ENCODE measurements at places on chromosomes 13 and 19. TPM values are rescaled to one million over a fixed set of nuclear protein-coding genes. Genes with fewer than 3 reads are reported as not detected.

The PBX4 gene
- 1.8 TPM for polyA plus RNA-seq

The MRPL54 gene
- polyA plus RNA-seq = 26.0 TPM

The ANO8 gene
- polyA plus RNA-seq = 7.9 TPM

The FOXA3 gene
- not detected for polyA plus RNA-seq

DNA sequence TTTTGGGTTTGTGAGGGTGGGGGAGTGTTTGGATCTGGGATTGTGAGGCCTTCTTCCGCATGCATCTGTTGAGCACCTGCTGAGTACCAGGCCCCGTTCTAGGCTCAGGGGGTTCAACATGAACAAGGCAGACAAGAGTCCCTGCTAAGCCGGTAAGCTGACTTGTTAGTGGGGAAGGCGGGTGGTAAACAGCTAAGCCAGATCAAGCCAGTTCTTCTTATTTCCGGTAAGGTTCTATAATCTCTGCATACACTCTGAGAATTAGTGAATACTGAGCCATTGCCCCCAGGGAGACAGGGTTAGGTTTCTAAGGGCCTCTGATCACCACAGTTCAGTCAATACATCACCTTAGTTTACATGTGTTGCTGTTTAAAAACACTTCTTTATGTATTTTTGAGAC is 9.9 kb upstream of the EHD2 start:
- no peak for DNase-seq

DNA sequence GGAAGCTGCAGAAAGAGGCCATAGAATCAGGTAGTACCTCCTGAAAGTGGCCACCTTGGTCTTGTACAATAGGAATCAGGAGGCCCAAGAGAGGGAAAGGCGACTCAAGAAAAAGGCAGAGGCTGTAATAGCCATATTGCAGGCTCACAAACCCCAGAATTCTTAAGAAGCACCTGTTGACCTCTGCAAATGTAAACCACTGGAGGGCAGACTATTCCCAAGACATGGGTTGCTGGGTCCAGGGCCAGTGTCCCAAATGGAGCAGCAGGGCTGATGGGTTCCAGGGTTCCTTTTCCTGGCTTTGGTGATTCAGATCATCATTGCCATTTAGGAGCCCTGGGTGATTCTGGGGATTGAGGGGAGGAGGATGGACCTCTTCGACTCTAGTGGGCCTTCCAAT is 167.6 kb downstream of the B3GLCT start:
- DNase-seq = no peak

DNA sequence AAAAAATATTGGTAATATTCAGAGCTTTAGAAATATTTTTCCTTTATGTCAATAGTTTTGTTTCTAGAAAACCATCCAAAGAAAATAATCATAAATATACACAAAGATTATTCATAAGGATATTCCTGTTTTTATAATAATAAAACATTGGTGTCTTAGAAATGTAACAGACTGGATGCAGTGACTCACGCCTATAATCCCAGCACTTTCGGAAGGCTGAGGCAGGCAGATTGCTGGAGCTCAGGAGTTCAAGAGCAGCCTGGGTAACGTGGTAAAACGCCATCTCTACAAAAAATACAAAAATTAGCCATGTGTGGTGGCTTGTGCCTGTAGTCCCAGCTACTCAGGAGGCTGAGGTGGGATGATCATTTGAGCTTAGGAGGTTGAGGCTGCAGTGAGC is 106.8 kb downstream of the DHRS12 start:
- DNase-seq = no peak

DNA sequence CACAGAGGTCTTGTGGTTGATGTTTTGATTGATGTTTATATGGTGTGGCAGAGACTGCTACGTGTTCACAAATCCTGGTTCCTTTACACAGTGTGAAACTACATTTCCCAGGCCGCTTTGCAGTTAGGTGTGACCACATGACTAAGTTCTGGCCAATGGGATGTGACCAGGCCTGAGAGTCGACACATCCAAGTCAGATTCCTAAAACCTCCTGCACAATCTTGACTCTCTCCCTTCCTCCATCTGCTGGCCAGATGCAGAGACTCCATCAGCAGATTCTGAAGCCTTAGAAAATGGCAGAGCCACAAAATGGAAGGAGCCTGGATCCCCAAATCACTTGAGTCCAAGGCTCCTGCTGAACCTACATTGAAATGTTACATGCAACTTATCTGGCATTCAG is 12.6 kb downstream of the CD37 start:
- DNase-seq = no peak

GRCh38 chr19:52138278-52138982 is 1.3 kb downstream of the ZNF616 start:
- DNase-seq = no peak

DNA sequence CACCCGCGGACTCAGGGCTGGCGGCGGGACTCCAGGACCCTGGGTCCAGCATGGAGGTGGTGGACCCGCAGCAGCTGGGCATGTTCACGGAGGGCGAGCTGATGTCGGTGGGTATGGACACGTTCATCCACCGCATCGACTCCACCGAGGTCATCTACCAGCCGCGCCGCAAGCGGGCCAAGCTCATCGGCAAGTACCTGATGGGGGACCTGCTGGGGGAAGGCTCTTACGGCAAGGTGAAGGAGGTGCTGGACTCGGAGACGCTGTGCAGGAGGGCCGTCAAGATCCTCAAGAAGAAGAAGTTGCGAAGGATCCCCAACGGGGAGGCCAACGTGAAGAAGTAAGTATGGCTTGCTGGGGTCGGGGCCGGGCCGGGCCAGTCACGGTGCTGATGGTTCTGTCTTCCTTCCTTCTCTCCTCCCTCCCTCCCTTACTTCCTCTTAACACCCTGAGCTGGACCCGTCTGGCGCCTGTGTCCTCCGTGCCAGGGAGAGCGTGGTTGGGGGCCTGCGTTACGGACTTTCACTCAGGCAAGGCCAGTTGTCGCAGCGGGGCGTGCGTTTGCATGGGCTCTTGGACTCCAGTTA is 1.4 kb downstream of the STK11 start:
- DNase-seq = no peak

DNA sequence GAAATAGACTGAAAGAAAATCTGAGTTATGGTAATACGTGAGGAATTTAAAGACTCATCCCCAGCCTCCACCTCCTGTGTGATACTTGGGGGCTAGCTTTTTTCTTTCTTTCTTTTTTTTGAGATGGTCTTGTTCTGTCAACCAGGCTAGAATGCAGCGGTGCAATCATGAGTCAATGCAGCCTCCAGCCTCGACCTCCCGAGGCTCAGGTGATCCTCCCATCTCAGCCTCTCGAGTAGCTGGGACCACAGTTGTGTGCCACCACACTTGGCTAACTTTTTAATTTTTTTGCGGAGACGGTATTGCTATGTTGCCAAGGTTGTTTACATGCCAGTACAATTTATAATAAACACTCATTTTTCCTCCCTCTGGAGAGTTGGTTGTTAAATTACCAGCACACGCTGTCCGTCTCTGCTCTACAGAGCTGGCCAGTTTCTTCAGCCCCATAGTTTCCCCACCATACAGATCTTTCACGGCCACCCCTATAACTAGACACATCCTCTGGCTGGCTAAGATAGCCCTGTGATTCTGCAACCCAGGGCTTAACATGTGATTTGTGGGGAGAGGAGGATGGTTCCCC is 4.8 kb downstream of the TNFSF9 start:
- DNase-seq = no peak

GRCh38 chr19:35458731-35459391 is 10.8 kb downstream of the FFAR2 start:
- no peak for DNase-seq

DNA sequence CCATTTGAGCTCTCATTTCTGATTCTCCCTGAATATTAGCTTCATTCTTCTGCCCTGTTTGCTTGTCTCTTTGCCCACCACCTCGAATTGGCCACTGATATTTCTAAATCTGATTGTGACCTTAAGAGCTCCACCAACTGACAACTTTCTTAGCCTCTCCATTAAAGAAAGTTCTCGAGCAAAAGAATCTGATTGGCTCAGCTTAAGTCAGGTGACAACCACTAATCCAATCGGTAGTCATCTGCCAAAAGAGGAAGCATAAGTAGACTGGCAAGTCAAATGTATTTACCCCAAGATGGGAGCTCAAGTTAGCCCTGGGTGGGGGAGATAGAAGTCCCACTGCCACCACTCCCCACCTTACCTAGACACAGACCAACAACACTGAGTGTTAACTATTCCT is 41.5 kb downstream of the NOTCH3 start:
- no peak for DNase-seq

DNA sequence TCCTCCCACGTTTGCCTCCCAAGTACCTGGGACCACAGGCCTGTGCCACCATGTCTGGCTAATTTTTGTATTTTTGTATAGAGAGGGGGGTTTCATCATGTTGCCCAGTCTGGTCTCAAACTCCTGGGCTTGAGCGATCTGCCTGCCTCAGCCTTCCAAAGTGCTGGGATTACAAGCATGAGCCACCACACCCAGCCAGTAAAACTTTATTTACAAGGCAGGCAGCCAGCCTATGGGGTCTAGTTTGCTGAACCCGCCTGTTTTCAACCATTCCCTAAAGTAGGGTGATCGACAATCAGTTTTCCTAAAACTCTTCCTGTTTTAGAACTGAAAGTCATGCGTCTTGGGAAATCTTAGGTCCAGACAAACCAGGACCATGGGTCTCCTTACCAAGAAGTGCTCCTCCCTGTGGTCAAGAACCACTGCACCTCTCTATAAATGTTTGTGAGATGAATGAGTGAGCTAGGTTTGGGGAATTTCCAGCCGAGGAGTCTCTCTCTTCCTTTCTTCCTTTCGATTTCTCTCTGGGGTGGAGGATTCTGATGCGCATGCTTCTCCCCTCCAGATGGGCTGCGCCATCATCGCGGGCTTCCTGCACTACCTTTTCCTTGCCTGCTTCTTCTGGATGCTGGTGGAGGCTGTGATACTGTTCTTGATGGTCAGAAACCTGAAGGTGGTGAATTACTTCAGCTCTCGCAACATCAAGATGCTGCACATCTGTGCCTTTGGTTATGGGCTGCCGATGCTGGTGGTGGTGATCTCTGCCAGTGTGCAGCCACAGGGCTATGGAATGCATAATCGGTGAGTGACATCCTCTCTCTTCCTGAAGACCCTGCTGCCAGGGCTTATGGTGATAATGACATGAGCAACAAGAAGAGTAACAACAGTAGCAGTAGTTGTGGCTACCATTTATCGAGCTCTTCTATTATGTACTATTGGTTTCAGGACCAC is 38.7 kb downstream of the ADGRE1 start:
- no peak for DNase-seq

- DNase-seq = no peak
Measured at GRCh38 chr19:54178581-54179261, 5.8 kb upstream of the TMC4 start.

DNA sequence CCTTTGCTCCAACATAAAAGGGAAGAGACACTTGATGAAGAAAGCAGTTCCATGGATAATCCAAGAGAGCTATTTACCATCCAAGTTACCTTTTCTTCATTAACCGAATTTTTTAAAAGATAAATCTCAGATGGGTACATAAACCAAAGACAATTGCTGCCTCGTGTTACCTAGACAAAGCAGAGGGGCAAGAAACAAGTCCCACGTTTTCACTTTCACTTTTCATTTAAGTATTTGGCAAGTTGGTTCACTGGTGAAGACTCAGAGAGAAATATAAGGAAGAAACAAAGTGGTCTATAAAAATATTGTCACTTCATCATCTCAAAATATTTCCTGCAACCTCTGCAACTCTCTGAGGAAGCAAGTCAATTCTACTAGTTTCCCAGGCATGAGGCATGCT is 446.1 kb downstream of the FGF14 start:
- no peak for DNase-seq
